ENCODE measurements at places on chromosomes 16 and 17.

GRCh38 chr17:48002916-48003416 is 32.1 kb downstream of the CDK5RAP3 start:
- no peak for DNase-seq

GRCh38 chr17:62704381-62704971 is 77.0 kb downstream of the MRC2 start:
- DNase-seq, result peak; percentile 64

DNA sequence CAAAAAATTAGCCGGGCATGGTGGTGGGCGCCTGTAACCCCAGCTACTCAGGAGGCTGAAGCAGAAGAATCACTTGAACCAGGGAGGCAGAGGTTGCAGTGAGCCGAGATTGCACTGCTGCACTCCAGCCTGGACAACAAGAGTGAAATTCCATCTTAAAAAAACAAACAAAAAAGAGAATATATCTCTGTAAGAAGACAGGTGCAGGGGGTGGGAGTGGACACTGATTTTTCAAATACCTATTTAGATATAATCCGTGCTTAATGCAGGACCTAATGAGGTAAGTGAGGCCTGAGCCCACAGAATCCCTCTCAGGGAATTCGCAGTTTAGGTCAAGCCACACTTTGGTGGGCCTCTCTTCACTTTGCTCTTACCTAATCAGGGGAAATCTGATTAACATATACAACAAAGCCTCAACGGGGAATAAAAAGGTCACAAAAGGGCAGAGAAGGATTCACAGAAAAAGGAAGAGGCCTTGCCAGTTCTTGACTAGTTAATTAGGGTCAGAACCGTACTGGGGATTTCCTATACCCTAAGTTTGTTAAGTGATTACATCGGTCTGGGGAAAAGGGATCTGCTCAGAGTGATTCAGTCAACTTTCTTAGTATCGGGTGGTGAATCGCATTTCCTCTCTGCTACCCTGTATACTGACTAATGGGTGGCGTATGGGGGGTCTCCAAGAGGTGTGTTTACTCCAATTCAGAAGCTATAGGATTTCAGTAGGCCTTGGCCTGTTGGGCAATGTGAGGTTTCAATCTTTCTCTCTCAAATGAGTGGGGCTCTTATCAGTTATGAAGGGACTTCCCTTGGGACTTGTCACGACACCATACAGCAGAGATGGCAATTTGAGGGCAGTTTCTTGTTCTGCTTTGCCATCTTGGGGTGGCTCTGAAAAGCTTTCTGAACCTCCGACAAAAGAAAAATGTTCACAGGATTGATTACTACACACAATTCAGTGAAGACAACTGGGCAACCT is 1.9 kb upstream of the NFAT5 start:
- DNase-seq, result no peak

- no peak for DNase-seq
Observed at GRCh38 chr16:79297805-79298204, 302.7 kb downstream of the MAF start.

DNA sequence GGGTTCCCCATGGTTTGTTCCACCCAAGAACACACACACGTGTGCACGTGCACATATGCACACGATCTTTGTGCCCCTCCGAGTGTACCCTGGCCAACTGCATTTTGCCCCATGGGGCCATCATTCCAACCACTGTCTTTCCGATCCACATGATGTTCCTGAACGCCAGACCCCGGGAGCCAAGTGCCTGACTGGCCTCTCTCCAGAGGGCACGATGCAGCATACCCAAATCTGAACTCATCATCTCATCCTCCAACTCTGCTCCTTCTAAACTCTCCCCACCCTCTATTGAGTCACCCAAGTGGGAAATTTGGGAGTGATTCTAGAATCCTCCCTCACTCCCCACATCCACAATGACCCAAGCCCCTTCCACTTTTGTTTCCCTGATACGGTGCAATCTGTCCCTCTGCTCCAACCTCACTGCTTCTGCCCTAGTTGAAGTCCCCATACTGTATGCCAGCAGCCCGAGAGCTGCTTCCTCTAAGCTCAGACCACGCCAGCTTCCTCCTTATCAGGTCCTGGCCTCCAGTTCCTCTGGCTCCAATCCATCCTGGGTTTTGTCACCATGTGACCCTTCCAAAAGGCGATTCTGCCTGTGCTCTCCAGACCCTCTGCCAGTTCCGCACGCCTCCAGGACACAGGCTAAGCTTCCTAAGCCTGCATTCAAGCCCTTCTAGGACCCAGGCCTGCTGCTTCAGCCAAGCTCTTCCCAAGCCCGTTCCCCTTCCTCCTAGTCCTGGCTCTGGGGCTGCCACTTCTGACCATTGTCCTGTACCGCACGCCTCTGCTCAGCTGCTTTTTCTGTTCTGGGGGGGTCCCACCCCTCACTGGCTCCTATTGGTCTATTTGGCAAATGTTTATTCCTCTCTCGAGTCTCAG is 10.1 kb upstream of the TMEM208 start:
- DNase-seq, result no peak

DNA sequence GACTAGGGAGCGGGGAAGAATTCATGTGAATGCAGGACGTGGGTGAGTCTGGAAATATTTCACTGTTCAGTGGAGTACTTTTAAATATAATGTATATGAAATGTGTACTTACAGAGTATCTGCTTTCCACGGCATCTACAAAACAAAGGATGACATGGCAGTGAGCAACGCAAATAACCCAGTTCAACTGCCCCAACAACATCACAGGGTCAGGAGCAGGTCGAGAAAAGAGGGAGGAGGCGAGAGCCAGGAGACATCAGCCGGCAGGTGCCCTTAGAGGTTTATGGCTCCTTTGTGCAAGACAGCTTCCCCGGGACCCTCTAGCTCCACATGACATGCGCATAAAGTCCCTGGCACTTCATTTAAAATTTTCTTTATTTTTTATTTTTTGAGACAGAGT is 61.1 kb downstream of the PECAM1 start:
- DNase-seq, result no peak

DNA sequence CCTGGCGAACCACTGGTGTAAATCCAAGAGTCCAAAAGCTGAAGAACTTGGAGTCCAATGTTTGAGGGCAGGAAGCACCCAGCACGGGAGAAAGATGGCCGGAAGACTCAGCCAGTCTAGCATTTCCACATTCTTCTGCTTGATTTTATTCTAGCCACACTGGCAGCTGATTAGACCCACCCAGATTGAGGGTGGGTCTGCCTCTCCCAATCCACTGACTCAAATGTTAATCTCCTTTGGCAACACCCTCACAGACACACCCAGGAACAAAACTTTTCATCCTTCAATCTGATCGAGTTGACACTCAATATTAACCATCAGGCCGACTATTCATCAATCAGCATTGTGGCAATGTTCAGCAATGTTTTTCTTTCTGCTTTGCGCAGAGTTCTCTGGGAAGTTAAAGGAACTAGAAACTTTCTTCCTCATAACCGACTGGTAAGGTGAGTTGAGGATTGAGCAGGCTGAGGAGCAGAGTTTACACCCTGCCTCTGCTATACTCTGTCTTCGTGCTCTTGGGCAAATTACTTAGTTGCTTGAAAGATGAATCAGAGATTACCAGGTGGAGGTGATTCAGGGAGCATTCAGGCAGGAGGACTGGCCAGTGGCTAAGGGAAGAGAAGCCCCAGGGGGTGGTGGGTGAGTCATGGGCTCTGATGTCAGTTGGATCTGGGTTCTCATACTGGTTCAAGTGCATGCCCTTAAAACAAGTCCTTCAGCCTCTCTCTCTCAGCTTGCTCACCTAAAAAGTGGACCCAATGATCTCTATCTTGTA is 28.2 kb upstream of the BRD7 start:
- DNase-seq, result no peak

DNA sequence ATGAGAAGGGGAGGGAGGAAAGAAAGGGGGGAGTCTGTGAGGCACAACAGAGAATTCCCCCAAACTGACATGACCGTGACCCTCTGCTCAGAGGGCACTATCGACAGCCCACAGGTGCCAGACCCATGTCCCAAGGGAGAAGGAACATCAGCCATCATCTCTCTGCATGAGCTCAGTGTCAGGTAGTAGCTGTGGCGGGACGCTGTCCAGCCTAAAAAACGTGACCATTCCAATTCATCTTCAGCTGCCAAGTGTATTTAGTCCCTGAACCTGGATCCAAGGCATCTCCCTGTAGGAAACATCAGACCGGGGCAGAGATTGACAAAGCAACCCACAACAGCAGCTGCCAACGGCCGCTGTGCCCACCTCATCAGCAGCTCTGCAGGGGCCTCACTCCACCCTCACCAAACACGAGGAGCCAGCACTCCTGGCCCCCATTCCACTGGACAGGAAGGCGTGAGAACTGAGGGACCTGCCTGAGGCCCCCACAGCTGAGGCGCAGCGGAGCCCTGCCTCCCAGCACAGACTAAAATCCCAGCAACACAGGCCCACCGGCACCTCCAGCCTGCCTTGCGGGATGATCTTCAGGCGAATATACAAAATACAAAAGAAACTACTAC is 8.6 kb downstream of the TAF1C start:
- DNase-seq, result no peak

- peak; percentile 64 for DNase-seq
Observed at GRCh38 chr17:45123930-45124796, 8.2 kb downstream of the PLCD3 start.

DNA sequence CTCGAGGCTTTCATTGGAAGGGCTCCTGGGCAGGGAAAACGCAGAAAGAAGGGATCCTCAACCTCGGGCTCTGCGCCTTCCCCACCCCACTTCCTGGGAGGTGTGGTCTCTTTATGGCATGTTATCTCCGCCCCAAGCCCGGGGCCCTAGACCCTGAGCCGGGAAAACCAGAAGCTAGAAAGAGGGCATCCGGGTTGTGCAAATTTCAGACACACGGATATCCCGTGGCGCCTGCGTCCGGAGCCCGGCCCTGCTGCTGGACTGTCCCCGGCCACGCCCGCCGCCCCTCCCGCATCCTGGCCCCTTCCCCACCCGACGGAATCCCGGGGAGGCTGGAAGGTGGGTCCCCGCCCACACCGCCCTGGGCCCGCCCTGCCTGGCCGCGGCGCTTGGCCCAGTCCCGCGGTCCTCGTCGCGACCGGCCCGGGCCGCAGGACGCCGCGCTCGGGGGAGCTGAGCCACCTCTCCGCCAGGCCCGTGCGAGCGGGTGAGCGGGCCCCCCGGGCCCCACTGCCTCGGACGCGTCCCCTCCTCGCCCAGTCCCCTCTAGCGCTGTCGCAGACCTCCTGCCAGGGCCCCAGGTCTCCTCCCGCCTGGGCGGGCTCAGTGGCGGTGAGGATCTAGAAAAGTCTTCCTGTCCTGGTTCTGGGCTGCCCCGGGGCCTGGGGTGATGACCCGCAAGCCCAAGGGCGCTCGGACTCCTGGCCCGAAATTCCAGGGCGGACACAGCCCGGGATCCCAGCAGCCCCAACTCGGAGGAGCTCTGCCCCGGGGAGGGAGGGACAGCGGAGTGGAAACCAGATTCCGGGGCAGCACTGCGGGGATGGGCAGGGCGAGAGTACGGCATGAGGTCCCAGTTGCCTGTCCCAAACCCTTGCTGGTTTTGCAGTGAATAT is at the start of gene SLC16A5:
Gene SLC16A5 (plus strand): TSS at position 397 of the 896 bp plus-strand sequence. CDS start 5,683 bp downstream, outside the sequence.
- DNase-seq, result peak; percentile 92

- no peak for DNase-seq
Observed at GRCh38 chr16:19088341-19088916, 21.0 kb downstream of the COQ7 start.

DNA sequence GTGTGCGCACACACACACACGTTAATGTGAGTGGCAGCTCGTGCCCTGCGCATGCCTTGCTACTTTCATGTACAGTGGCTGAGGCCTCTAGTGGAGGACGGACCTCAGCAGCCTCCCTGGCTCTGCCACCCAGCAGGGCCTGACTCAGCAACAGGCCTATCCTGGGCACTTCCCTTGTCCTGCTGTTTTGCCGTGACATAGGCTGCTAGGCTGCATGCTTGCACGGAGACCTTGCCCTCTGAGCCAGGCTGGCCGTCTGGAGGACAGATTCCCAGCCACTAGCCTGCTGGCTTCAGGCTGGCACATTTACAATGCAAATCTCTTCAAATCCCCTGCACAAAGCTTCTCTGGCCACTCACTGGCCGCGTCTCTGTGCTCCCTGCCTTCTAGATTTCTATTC is 9.5 kb downstream of the RNF213 start:
- no peak for DNase-seq

GRCh38 chr16:4115949-4116318 is 308 bp downstream of the ADCY9 start:
- DNase-seq, result no peak

GRCh38 chr16:57962046-57962445 is 8.9 kb downstream of the CNGB1 start:
- DNase-seq, result no peak

GRCh38 chr17:7809086-7809790 is 24.8 kb upstream of the KDM6B start:
- no peak for DNase-seq

- no peak for DNase-seq
Observed at GRCh38 chr16:65235339-65236177, 113.7 kb upstream of the CDH11 start.

DNA sequence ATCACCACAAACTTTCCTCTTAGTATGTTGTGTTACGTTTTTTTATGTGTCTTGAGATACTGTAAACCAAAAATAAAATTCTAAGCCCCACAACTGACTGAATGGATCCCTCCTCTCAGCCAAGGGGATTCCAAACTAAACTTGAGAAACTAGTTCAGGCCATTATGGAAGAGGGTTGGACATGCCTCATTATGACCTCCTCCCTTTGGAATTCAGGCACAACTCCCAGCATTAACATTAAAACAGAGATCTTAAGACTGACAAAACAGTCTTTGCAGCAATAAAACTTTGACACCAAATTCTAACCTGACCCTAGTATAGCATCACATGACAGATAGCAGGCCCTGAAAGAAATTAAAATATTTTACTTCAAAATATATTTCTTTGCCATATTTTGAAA is 51.1 kb upstream of the SLC47A1 start:
- DNase-seq, result peak; percentile 39

DNA sequence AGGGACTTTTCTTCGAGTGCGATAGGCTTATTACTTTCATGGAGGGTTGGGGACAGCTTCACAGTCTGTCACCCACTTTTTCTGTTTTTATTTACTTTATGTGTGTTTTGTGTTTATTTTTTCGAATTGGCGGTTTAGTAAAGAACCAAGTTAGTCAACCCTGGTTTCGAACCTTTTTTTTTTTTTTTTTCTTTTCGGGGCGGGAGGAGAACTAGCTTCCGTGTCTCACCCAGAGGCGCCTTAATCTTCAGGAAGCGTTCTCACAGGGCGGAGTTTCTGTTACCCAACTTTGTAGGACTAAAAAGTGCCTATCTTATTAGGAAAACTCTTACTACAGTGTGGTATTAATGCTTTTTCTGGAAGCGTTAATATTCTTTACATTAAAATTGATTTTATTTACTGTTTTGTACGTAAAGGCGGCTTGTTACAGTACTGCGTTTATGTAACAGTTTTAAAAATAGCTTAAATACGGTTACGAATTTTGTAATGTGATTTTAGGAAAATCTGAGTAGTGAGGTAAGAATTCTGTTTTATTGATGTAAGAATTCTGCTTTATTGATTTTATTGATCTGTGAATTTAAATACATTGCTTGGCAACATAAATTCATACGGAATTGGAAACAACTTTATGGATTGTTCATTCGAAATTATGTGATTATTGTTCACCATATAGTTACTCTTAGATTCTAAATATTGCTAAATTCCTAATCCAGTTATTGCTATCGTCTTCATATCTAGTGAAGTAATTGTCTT is 885 bp downstream of the ZNF207 start:
- DNase-seq, result peak; percentile 78

GRCh38 chr17:79214940-79215604 is 140.4 kb downstream of the ENGASE start:
- no peak for DNase-seq

Data from fibroblast of gingiva (primary cell).